ENCODE measurements at places on chromosomes 13 and 19.

DNA sequence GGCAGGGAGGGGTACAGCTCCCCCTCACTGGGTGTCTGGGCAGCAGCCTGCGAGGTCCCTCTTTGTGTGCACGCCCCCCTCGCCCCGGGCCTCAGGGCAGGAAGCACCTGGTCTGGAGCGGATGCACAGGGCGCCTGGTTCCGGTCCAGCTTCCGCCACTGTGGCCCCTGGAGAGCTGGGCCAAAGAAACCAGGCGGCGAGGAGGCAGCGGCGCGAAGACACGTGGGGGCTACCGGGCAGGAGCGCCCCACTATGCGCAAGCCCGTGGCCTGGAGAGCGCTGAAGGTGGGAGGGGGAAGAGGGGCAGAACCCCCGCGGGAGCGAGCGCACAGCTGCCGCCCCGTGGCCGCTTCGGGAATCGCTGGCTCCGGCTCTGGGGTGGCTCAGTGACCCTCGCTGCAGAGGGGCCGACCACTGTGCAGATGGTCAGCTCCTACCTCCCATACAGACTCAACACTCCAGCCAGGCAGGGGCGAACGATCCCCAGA lies 1.7 kb upstream of the LYL1 start:
- no peak for DNase-seq

DNA sequence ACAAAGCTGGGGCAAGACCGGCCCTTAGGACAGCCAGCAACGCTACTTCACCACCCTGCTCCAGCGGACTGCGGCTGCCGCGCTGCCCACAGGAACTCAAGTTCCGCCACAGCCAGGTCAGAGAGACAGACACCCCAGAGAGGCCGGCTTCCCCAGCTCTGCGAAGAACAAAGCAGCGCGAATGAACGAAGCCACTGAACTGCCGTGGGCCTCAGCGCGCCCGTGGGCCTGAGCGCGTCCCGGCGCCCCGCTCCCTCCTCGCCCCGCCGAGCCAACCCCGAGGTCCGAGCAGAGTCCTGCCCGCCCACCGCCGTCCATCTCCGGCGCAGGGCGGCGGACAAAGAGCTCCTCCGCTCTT lies 158.4 kb downstream of the RNF17 start:
- peak; percentile 42 for DNase-seq

- DNase-seq = no peak
These were observed 101.9 kb downstream of the KLF12 start for GRCh38 chr13:74032325-74032724.

GRCh38 chr13:24215732-24216131 lies 55.2 kb downstream of the SPATA13 start:
- DNase-seq = peak; percentile 75

- DNase-seq = peak; percentile 10
These were observed 216.1 kb downstream of the SLITRK1 start for GRCh38 chr13:83666141-83666540.

DNA sequence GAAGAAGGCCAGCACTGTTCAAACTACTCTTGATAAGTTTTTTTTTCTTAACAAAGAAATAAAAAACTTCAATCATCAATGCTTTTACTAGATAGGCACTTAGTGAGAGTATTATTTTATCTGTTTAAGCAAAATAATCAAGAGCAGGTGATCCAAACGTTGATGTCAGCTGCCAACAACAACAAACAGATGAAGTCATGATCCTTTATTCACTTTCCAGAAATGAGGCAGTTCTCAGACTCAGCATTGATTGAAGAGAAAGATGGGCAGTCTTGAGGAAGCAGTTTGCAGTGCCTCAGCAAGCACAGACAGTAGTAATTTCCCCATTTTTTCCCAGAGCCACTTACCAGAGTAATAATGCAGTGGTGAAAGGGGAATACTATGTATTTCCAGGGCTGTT lies 38.4 kb upstream of the CSNK1A1L start:
- peak; percentile 89 for DNase-seq

GRCh38 chr19:8491574-8491973 lies 10.9 kb downstream of the PRAM1 start:
- no peak for DNase-seq

DNA sequence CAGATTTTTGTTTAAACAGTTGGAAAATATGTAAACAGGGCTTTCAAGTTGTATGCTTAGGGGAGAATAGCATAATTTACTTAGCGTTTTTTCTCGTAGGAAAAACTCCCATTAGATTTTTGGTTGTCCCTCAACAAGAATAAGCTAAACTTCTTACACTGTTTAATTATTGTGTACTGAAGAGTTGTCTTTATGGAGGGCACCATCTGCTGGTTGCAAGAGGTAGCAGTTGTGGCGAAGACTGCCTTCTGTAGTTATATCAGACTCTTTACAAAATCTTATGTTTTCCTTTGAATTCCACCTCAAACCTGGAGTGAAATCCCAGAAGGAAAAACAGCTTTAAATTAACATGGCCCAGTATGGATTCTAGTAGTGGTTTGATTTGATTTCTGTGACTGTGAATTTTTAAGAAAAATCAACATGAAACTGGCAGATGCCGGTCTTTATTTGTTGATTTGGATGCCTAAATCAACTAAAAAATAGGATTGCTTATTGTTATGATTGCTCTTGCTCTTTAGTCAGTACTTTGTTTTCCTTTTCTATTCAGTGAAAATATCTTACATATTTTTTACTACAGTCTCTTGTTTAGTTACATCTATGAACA lies 53.4 kb downstream of the PDS5B start:
- peak; percentile 50 for DNase-seq

DNA sequence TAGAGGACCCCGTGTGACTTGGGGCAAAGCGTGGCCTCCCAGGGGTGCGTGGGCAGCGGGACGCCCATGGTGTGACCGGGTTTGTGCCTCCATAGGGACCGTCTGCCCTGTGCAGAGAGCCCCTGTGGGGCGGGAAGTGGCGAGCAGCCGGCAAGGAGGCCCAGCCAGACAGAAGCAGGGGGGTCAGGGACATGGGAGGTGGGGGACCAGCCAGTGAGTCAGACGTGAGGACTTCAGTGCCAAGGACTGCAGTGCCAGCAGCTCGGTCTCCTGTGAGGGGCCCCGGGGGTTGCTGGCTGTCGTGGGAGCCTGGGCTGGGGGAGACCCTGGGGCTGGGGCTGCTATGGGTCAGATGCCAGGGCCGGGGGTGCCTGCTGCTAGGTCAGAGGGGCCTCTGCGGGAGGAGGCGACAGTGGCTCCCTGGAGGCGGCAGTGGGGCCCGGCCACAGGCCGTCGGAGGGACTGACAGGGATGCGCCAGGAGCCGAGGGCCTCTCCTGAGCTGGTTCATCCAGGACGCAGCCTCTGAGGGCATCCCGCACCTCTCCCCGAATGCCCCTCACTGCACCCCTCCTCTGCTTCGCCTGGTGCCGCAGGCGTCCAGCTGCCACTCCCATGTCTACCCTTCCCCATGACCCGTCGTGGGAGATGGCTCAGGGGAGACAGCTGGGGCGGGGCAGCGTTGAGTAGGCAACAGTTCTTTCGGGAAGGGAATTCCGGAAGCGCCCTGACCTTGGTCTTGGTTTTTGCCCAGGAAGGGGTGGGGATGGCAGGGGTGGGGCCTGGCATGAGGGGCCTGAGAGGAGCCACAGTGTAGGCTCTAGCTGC lies 80.0 kb downstream of the KDM4B start:
- DNase-seq = peak; percentile 76

DNA sequence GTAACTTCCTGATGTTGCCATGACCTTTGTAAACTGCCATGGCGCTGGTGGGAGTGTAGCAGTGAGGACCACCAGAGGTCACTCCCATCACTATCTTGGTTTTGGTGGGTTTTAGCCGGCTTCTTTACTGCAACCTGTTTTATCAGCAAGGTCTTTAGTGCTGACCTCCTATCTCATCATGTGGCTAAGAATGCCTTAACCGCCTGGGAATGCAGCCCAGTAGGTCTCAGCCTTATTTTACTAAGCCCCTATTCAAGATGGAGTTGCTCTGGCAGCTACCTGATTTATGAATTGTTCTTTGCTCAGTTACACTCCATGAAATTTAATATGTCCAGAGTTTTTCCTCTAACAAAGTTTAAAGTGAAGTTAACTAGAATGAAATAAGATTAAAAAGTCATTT lies 4.6 kb upstream of the EPS15L1 start:
- DNase-seq = no peak

DNA sequence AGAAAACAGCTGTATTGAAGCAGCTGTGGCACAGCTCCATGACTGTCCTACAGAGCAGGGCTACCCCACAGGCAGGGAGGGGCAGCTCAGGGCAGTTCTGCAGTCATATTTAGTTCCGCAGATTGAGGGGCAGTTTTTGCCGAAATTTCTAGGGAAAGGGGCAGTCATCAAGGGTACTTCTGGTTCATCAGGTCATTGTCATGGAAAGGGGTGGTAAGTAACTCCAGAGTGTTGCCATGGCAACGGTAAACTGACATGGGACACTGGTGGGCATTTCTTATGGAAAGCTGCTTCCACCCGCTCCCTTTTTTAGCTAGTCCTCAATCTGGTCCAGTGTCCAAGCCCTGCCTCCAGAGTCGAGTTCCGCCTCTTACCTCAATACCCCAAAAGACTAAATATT lies 702.8 kb downstream of the LIG4 start:
- no peak for DNase-seq

- DNase-seq = no peak
These were observed 6.1 kb upstream of the LILRA5 start for GRCh38 chr19:54319049-54319448.

- no peak for DNase-seq
These were observed 20.3 kb downstream of the C19orf81 start for GRCh38 chr19:50669302-50670101.

GRCh38 chr13:36154567-36155291 lies 23.5 kb upstream of the DCLK1 start:
- DNase-seq = no peak

DNA sequence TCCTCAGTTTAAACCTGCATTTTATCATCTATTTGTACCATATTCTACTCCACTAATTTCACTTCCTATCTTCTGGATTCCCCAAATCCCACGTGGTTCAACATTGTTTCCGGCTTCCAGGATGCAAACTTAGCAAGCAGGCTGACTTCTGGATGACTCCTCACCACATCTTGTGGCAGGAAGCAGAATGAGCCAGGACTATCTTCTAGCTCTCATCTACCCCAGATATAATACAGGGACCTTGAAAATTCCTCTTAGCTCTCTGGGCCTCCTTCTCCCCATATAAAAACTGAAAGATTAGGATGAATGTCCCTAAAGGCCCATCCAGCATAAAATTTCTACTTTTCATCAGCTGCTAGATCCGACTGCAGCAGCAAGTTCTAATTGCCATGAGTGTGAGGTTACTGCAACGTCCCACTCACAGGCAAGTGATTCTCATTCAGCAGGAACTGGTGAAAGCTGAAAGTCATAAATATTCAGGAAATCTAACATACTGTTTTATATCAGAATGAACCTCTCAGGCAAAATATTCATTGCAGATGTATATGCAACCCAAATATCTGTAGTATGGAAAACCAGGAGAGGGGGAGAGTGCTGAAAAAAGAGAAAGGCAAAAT lies 93.4 kb downstream of the KCTD12 start:
- DNase-seq = peak; percentile 57

DNA sequence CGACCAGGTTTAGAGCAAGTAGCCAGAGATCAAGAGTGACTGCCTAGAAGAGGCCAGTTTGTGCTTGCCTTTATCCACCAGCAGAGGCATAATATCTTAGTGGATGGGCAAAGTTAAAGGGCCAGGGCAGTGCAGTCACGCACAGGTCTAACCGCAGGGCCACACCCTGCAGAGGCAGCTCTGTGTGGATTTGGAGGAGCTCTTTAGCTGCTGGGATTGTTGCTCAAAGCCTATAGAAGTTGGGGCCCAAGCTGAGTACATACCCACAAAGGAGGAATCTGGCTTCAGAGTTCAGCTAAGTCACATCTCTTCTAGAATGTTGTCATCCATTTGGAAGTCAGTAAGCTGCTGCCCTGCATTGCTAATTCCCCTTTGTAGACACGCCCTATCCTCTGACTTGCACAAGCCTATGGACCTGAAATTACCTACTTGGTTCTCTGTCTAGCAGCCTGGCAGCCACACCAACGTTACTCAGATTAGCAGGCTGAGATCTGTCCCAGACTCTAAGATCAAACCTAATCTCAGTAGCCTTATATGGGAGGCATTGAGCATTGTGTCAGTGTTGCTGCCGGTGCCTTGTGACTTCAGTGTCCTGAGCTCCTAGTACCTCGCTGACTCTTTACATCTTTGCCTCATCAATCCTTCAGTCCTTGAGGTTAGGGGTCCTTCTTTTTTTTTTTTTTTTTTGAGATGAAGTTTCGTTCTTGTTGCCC lies 102.9 kb upstream of the STARD13 start:
- no peak for DNase-seq

GRCh38 chr13:36718686-36719085 lies 44.9 kb downstream of the SERTM1 start:
- DNase-seq = peak; percentile 53

GRCh38 chr19:1270854-1271527 lies 1.9 kb downstream of the CIRBP start:
- DNase-seq = no peak

GRCh38 chr19:32359581-32359980 lies 14.2 kb downstream of the ZNF507 start:
- no peak for DNase-seq

DNA sequence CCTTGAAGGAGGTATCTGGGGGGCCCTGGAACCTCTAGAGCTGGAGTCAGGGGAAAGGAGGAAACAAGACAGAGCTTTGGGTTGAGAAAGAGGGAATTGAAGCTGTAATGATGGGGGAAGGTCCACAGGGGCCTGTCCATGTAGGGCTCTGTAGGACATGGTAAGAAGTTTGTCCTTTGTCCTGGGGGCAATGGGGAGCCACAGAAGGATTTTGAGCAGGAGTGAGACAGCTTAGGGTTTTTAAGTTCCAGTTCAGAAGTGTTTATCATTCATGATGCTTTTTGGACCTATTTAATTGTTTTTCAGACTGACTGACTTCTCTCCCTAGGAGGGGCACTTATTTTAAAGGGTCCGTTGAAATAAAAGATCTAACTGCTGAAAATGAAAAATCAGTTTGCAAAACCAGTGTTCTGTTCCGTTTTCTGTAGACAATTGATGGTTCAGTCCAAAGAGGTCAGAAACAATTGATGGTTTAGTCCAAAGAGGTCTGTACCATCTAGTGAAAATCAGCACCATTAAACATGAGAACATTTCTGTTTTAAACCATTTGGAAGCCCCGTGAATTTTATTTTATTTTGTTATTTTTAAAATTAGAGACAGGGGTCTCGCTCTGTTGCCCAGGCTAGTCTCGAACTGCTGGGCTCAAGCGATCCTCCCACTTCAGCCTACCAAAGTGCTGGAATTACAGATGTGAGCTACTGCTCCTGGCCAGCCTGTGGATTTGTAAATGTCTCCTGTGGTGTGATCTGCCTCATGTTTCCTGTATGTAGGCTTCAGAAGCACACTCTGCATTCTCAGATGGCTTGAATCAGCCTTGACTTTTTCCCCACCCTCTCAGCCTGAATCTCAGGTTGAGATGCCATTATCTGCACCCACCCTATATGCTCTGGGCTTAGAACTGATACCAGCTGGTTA lies 8.4 kb downstream of the PLD3 start:
- DNase-seq = no peak

GRCh38 chr19:41569481-41570150 lies 6.3 kb upstream of the CEACAM21 start:
- DNase-seq = no peak

- peak; percentile 6 for DNase-seq
These were observed 839 bp downstream of the COG6 start for GRCh38 chr13:39656325-39656677.

- no peak for DNase-seq
These were observed 21.2 kb downstream of the SAFB start for GRCh38 chr19:5644037-5644436.

GRCh38 chr13:24279327-24280110 lies 29.9 kb upstream of the C1QTNF9 start:
- no peak for DNase-seq

All from astrocyte (in vitro differentiated cells and primary cell).